ENCODE measurements at places on chromosomes 6 and 20.

GRCh38 chr6:24147511-24148153 is 21.6 kb downstream of the NRSN1 start:
- DNase-seq = no peak

DNA sequence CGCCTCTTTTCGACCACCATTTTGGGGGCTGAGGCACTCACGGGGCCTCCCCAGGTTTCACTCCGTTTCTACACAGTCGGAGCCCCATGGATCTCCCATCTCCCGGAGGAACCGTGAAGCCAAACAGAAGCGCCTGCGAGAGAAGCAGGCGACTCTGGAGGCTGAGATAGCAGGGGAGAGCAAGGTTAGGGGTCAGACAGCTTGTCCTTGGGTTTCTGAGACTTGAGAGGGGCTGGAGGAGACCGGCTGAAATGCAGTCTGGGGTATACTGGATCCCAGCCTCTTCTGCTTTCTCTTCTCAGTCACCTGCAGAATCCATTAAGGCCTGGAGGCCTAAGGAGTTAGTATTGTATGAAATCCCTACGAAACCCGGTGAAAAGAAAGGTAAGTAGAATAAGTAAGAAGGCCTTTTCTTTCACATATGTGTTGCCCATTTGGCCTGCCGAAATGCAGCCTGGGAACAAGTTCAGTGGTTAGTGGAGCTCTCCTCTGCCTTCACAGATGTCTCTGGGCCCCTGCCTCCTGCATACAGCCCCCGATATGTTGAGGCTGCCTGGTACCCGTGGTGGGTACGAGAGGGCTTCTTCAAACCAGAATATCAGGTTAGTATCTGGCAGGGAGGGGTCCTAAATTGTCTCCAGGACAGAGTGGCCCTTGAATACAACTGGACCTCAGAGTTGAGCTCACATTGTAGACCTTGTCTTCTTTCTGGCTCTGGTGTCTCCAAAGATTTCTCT is 984 bp downstream of the VARS2 start:
- peak; percentile 33 for DNase-seq

DNA sequence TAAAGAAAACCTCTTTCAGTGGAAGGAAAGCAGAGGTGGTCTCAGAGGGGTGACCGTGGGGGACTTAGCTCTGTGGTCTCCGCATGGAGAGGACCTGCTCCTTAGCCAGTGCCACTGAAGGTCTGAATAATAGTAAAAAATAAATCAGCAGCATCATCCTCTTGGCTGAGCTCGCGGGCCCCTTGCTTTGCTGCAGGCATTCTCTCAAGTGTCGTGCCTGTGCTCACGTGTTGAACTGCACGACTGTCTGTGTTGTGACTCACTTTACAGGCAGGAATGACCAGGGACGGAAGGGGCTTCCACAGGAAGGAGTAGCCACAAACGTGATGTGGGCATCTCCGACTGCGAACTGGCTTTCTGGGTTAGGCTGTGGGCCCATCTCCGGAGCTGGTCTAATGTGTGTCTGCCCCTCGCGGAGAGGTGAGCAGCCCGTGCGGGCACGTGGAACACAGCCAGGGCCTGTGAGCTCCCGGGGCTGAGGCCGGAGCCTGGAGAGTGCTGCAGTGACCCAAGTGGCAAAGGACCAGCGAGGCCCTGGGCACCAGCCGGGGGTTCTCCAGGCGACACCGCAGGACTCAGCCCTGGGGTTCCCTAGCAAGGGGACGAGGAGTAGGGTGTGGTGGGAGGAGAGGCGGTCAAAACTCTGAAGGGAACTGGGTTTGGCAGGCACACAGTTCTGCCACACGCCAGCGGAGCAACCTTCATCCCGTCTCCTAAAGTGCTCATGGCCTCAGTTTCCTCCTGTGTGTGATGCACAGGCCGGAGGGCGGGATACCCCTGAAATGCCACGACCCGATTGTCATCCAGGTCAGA is 89.2 kb downstream of the RAMACL start:
- DNase-seq = no peak

DNA sequence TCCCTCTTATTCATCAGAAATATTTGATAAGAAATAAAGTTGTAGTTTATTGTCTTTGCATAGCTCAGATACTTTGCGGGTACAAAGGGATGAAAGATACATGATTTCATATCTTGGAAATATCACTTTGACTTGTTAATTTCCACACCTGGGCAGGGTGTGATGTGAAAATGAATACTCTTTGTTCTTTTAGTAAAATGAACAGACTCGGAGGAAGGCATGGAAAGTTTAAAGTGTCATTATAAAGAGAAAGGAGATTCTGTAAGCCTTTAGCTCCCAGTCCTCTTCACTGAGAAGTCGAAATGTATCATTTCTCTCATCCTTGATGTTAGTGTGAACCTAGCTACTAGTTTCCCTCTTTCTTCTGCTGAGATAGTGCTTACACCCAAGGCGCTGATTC is 36.7 kb upstream of the AKIRIN2 start:
- no peak for DNase-seq

- DNase-seq = no peak
These were observed 268.2 kb upstream of the SOX4 start for GRCh38 chr6:21325201-21325856.

DNA sequence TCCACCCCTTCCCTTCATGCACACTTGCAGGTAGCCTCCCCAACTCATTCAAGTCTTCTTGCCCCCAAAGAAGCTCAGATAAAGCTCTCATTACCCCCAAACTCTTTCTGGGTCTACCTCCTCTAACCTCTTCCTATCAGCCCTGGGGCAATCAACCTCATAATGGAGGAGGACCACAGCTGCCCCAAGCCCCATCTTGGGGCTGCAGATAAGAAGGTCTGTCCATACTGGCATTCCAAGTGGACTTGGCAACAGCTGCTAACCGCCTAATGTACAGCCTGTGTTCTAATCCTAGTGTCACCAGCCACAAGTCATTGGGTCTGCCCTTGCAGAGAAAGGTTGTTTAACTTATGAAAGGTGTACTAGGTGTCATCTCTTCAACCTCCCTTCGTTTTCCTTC is 107.4 kb upstream of the ADGRF1 start:
- no peak for DNase-seq

GRCh38 chr20:5821627-5822215 is 71.5 kb downstream of the SHLD1 start:
- no peak for DNase-seq

DNA sequence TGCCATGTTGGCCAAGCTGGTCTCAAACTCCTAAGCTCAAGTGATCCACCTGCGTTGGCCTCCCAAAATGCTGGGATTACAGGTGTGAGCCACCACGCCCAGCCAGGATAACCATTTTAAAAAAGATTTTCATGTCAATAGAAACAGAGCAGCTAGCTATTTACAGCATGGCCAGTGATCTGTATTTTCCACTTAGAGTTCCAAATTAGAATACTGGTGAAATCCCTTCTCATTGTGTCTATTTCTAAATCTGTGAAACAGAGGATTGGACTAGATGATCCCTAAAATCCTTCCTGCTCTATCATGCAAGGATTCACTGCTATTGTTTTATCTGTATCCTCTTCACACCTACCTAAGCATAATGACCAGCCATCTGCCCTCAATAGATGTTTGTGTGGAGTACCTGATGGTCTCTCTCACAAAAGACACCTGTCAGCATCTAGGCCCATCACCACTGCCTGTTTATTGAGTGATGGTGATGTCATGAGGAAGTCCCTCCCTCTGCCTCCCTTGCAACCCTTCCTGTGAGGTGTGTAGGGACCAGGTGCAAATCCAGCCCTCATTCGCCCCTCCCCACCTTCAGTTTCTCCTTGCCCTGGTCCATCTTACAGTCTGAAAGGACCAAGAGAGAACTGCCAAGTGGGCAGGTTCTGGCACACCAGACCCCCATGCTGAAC is 26.5 kb upstream of the SMIM29 start:
- DNase-seq = no peak

GRCh38 chr20:41174373-41174772 is 37.0 kb downstream of the PLCG1 start:
- no peak for DNase-seq

DNA sequence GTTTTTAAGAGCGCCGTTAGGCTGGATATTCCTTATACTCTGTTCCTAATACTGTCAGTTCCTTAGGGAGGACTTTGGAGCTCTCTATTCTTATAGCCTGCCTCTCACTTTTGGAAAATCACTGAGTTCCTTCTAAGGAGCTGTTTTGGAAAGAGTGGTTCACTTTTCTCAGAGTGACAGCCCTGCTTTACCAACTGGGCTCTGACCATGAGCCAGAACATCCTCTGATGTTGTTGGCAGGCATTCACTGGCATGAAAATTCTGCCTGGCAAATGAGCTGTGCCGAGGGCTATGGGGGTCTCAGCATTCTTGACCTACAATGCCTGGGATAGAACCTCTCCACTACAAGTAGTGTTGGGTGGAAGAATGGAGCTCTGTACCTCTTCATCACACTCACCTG is 14.9 kb upstream of the SEMG1 start:
- no peak for DNase-seq

GRCh38 chr6:36499918-36500317 is 47.4 kb downstream of the STK38 start:
- no peak for DNase-seq

DNA sequence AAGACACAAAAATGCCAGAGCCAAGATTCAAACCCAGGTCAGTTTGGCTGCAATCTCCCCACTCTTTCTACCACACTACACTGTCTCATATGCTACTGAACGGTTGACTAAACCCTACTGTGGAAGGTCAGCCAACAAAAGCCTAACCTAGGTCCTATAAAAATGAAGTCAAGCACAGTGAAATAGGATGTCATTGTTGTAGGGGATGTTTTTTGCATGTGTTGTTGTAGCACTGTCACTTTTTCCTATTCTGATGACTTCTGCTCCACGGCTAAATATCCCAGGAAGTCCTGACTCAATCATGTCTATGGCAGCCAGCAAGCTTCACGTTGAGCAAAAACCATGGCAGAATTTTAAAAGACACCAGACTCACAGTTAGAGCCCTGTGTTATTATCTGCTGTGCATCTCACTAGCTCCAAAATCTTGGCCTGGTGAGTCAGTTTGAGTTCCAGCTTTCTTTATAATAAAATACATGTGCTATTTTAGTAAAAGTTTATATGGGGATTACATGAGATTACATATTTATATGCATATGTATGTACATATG is 322.1 kb upstream of the NT5E start:
- no peak for DNase-seq

DNA sequence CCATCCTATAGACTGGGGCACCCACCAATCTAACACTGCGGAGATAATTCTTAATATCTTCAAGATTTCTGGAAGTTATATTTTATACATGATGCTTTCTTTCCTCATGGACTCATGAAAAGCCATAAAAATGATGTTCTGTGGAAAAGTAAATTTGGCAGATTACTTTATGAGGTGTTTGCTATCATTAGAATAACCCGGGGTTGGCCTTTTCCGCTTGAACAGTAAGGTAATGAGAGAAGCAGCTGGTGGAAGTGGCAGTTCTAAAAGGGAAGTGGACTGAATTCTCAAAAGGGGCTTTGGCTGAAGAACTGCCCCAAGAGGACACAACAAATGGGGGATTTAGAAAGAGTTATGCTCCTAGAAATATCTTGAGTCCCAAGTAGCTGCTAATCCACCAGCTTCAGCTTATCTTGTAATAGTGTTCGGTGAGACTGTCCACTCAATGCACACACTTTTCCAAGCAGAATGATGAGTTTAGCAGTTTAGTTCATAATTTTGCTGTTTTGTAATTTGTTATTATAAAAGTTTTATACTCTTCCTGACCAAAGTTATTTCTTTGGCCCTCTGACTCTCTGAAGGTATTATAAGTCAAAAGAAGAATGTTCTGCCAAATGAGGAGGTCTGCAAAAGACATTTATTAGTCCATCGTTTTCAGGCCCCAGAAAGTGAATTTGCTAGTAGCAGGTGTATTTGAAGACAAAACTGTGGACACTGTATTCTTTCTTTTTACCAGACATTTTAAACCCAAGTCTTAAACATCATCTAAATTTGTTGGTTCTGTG is 2.9 kb downstream of the ISM1 start:
- no peak for DNase-seq

- peak; percentile 69 for DNase-seq
These were observed 78.7 kb upstream of the PHACTR3 start for GRCh38 chr20:59525500-59526241.

DNA sequence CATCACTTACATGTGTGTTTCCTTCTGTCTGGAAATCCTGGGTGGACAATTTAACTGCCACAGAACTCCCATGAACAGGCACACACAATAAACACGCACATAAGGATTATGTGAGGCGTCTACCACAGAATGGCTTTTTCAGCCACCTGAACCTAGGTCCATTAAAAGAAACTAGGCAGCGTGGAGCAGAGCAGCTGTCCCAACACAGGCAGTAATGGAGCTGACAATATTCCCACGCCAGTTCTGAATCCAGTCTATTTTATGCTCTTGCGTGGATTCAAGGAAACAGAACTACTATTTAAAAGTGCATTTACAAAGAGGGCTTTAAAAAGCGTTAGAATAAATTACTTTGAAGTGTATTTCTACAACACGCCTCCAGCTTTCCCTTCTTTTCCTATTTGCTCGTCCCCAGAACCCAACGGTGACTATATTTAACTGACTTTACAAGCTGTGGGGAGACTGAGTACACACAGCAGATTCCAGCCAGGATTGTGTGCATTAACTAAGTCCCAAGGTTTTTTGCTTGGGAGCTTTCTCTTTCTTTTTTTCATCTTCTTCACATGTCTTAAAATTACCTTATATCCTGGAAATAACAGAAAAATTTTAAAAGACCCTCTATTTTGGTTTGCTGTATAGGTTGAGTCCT is 95.9 kb downstream of the GMDS start:
- DNase-seq = no peak

DNA sequence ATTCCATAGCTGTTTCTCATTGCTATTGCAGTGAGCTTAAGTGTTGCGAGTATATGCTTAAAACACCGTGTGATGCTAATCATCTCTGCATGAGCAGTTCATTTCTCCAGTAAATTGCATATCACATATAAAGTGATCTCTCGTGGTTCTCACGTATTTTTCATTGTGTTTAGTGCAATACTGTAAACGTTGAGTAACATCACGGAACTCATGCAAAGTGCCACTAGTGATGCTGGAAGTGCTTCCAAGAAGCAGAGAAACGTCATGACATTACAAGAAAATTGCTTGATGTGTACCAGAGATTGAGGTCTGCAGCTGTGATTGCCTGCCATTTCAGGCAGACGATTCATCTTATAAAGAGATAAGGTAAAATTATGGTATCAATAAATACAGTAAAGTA is 830.4 kb downstream of the GRIK2 start:
- no peak for DNase-seq

- DNase-seq = no peak
These were observed 6.8 kb upstream of the MRPS10 start for GRCh38 chr6:42224222-42225028.

DNA sequence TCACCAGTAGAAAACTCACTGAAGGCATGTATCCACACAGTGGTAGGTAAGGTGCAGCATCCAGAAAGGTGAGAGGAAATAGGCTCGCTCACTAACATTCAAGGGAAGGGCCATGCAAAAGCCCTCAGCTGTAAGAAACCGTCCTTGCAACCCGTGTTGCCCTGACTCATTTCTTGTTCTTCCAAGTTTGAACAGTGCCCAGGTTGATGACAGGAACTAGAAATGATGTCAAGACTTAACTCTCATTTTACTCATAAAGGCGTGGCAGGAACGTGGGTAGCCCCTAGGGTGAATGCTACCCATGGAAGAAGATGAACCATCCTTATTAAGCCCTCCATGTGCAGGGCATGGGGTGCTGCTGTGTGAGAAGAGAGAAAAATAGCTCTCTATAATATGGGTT is 187.6 kb downstream of the CD83 start:
- DNase-seq = no peak

Measured in Right ventricle myocardium superior (tissue), 1 donor.